ENCODE measurements at places on chromosomes 5 and 9. TPM values are rescaled to one million over a fixed set of nuclear protein-coding genes. Genes with fewer than 3 reads are reported as not detected.
A peak's percentile ranks its signal among the peaks of the same experiment; 100 is the strongest.

GRCh38 chr5:150593593-150593992, 46.9 kb upstream of the SYNPO start:
- H3K27me3 ChIP-seq = no peaks in the 10 kb centered on the region
- no peak overlapping the region for H3K4me3 ChIP-seq
- H3K27ac ChIP-seq = peak overlapping the region; percentile 28
- H3K36me3 ChIP-seq = no peaks in the 10 kb centered on the region
- peaks cover 62% of the 10 kb centered on the region for H3K4me1 ChIP-seq

DNA sequence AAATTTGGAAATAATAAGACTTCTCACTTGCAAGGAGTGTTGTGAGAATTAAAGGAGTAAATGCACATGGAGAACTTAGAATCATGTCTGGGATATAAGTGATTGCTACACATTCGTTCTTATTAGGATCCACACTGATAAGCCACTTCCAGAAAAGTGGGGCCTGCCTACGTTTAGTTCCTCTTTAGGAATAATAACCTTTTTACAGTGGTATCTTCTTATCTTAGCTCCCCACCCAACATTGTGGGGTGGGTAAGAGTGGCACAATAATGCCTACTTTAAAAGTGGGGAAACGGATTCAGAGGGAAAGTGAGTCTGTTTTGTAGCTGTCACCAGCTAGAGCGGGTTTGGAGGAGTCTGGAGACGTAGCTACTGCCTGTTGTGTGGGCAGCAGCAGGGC, 16.0 kb downstream of the DOCK2 start:
- no peaks in the 10 kb centered on the region for H3K36me3 ChIP-seq
- H3K4me1 ChIP-seq = peaks cover 8% of the 10 kb centered on the region

DNA sequence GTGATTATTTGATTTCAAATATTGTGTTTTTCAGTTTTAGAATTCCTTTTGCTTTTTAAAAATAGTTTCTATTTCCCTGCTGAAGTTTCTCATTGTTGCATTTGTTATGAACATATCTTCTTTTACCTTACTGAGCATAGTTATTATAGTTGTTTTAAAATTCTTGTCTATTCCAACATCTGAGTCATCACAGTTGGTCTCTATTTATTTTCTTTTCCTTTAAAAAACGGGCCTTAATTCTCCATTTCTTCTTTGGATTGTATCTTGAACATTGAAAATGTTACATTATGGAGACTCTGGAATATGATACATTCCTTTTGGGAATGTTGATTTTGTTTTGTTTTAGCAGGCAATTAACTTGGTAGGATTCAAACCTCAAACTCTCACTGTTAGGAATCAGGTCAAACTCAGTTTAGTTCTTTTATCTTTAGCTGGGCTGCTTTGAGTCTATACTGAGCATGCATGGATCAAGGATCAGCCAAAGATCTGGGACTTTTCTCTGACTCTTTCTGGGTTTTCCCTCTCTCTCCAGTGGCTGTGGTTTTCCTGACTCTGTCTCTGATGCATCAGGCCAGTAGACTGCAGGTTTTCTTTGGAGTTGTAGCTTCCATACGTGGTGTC, 70.3 kb downstream of the TEK start:
- no peak overlapping the region for H3K4me3 ChIP-seq
- H3K36me3 ChIP-seq = peaks cover 18% of the 10 kb centered on the region
- DNase-seq = no peak
- no peaks in the 10 kb centered on the region for H3K27me3 ChIP-seq

ADGRV1 gene
- 1.4 TPM for total RNA-seq

PCDHGA11 gene
- 3.0 TPM for total RNA-seq

PAPPA gene
- total RNA-seq = 5.0 TPM

PDGFRB gene
- 219 TPM for total RNA-seq

Data from esophagus muscularis mucosa (tissue), 4 donors.